ENCODE measurements at places on chromosomes 2 and 18.

GRCh38 chr2:20653695-20654534, 3.0 kb upstream of the HS1BP3 start:
- no peak for DNase-seq

DNA sequence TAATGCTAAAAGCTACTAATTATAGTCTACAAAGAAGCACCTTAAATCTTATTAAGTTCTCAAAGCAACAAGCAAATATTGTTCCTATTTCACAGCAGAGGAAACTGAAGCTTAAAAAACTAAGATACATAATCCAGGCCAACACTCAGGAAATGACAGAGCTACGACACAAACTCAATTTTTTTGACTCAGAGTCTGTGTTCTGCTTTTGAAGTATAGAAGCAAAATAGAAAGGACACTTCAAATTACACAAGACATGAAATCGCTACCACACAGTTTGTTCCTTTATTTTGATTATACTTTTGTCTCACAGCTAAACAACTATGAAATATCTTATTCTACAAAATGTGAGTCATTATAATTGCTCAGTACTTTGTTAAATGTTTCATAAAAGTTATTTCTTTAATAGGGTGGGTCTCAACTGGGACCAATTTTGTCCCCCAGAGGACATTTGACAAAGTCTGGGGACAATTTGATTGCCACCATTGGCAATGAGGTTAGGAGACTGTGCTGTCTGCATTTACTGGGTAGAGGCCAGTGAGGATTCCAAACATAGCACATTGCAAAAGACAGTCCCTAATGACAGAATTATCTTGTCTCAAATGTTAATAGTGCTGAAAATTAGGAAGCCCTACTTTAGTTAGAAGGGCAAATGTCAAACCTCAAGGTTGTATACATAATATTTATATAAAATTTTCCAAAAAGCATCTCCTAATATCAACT, 101.5 kb upstream of the GRB14 start:
- no peak for DNase-seq

DNA sequence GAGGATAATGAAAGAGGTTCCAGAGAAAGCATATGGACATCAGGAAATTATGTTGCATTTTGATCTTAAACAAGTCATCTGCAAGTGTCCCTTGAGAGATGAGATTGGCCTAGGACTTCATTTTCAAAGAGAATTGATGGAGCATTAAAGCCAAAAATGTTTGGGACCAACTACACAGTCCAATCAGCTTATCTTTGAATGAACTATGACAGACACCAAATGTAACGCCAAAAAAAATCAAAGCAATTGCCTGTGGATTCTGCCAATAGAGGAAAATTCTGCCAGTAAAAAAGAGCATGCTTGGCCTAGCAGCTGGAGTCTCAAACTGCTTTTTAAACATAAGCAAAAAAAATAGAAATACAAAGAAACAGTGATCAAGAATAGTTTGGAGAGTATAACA, 594.5 kb upstream of the CHAC2 start:
- no peak for DNase-seq

DNA sequence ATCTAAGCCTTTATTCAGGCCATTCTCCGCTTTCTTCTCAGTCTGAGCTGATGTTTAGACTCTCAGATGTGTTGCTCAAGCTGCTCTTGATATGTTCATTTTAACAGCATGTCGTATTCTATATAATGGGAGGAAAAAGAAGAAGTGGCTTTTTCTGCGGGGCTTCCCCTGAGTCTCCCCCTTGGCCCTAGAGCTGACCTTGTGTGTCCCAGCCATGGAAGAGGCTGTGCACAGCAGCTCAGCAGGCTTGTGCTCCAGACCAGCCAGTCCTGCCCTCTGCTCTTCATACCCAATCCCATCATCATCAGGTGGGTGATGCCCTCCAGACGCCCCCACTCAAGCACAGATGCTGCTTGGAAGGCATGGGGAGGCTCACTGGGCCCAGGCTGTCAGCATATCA, 155.1 kb upstream of the CELF4 start:
- no peak for DNase-seq

GRCh38 chr2:181025004-181025403, 44.6 kb downstream of the UBE2E3 start:
- DNase-seq, result no peak

GRCh38 chr2:100427627-100428258, 10.3 kb upstream of the CHST10 start:
- peak; percentile 70 for DNase-seq

DNA sequence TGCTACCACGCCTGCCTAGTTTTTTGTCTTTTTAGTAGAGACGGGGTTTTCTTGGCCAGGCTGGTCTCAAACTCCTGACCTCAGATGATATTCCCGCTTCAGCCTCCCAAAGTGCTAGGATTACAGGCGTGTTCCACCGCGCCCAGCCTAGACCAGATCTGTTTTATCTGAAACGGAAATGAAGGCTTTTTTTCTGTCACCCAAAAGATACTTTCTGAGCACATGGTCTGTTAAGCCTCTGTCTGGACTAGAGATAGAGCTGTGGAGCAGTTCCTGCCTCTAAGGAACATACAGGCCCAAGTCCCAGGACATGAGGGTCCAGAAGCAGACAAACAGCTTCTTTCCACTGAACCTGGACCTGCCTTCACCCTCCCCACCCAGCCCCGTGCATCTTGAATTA, 43.6 kb upstream of the PTMA start:
- no peak for DNase-seq

- no peak for DNase-seq
Observed at GRCh38 chr2:136422512-136422911, 304.6 kb upstream of the CXCR4 start.

- no peak for DNase-seq
Observed at GRCh38 chr2:183014005-183014404, 24.3 kb downstream of the NCKAP1 start.

GRCh38 chr2:48043746-48044145, 137.4 kb upstream of the FBXO11 start:
- DNase-seq, result no peak

DNA sequence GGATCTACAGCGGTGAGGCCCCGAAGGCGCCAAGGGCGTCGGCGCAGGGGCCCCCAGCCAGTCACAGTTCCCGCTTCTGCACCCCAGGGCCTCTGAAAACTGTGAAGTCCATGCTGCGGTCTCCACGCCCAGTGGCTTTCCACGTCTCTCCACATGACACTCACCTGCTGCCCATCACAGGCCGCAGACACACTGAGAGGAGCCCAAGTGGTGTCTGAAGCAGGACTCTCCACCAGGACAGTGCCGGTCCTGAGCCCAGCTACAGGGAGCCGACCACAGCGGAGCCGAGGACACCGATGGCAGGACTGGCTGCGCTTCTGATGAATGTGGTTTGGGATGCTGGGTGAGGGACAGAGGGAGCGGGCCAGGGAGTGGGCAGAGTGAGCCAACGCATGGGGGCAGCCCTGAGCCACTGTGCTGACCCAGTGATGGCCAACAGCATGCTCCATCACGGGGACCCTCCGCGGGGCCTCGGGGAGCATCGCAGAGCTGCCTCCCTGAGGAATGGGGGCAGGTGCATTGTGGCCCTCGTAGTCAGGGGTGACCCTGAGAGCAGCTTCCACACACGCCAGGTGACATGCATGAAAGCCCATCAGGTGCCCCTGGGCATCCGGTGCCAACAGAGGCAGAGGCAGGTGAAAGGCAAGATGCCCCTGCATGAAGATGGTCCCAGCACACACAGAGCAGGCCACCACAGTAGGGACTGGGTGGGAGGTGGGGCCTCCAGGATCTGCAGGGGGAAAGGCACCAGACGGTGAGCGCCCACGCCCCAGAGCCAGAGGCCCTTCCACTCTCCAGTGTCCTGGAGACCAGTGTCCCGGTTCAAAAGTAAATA, 116.6 kb downstream of the HDAC4 start:
- no peak for DNase-seq

DNA sequence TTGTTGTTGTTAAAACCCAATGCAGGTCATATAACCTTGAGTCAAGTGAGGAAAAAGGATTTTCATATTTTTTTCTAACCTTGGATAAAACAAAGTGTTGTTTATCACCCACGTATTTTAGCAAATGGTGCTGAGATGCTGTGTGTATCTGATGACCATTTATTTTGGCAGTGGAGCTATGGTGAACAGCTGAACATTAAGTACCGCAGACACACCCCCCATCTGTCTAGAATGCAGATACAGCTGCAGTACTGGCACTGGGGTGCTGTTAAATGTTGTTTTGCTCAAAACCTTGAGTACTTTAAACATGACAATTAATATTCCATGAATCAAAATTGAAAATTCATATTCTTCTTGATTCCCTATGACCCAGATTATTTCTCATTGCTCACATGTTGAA, 773.3 kb upstream of the SLC39A10 start:
- DNase-seq, result no peak

DNA sequence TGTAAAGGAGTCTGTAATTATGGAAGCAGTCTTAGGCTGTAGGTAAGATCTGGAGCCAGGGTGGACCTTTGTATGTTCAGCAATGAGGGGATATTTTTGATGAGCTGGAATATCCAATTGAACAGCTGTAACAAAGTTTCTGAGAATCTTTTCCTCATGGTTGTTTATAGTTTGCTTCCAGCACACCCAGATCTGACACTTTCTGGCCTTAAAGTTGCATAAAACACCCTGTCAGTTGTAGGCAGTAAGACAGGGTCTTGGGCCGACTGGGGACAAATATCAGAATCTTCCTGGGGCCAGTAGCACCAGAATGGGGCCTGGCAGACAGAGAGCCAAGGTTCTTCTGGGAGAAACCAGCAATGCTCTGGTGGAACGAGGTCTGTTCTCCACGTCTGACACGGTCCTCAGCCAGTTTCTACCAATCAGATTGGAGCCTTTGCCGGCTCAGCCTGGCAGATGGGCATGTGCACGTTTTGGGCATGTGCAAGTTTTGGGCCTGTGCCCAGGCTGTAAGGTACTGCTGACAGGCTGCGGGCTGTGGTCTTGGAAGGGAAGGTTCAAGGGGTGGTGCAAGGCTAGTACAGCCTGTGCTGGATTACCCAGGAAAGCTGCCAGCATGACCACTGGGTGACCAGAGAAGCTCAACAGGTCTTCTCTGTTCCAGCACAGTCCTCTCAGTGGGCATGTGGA, 89.8 kb downstream of the PRKCE start:
- no peak for DNase-seq

GRCh38 chr2:201357221-201357620, at the start of gene FLACC1:
TSS of gene FLACC1 (minus strand) at chr2:201357345. CDS start at chr2:201351404, 5,941 bp downstream.
- no peak for DNase-seq

DNA sequence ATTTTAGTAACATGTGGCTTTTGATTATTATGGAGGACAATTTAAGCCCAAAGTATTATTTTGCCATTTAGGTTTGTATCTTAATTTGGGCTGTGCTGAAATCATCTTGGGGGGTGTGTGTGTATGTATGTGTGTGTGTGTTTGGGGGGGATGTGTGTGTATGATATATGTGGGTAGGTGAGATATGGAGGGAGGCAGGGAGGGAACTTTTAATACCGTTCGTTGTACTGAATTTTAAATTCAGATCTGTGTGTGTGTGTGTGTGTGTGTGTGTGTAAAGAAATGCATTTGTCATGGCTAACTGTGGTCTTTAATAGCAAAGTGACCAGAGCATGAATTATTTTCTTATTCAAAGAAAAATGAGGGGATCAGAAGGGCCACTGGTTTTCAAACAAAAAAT, 113.7 kb downstream of the LTBP1 start:
- no peak for DNase-seq

GRCh38 chr2:135227386-135227785, 175.3 kb downstream of the RAB3GAP1 start:
- DNase-seq, result no peak

DNA sequence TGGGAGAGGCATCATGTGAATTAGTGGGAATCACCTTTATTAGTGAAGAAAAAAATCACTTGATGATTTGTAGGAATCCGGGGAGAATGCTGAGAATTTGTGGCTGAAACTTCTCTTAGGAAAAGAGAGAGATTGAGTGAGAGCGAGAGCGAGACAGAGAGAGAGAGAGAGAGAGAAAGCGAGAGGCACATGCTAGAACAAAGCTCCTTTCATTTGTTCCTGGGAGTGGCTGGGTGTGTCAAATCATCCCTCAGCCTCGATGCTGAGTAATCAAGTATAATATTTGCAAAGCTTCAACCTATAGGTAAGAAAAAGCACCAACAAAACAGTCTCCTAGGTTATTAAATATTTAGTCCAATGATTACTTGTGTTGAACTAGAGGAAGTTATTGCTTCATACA, 4.4 kb upstream of the SERPINB5 start:
- DNase-seq, result no peak
